ENCODE measurements at places on chromosomes 12 and 14.

DNA sequence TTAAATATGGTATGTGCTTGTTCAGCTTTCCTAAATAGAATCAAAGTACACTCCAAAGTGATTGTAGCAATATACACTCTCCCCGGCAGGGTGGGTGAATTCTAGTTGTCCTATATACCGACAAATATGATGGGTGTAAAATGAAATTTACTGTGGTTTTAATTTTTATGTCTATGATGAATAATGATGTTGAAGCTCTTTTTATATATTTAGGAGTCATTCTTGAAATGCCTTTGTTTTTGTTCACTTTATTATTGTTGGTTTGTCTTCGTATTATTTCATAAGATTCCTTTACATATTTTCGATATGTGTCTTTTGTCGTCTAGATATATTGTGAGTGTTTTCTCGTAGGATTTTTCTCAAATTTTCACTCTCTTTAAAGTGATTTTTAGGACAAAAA lies 105.7 kb downstream of the PDE3A start:
- DNase-seq, result no peak

DNA sequence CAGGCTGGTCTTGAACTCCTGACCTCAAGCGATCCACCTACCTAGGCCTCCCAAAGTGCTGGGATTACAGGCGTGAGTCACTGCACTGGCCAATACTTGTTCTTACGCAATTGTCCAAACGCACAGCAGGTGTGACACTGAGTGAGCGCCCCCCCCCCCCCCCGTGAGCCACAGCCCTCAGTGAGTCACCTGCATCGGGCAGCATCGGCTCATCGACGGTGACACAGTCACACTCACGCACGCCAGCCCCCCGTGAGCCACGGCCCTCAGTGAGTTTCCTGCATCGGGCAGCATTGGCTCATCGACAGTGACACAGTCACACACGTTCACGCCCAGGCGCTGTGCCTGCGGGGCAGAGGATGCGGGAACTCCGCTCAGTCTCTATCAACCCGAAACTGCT lies 42.5 kb downstream of the GALNT9 start:
- no peak for DNase-seq

- DNase-seq, result no peak
Observed at GRCh38 chr12:97148941-97149559, 242.0 kb downstream of the NEDD1 start.

DNA sequence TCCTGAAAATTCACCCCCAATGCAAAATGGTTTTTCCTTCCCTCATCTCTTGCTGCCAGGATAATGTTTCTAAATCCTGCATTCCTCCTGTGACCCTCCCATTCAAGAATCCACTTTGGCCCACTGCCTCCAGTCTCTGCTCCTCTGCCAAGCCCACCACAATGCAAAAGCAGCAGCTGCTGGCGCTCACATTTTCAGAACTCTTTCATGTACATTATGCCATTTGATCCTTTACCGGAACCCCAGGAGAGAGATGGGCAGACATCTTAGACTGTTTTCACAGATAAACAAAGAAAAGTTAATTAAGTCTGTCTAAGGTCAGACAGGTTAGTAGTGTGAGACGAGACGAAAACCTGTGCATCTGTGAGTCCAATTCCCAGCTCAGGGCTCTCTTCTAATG lies 12.9 kb downstream of the LRIG3 start:
- no peak for DNase-seq

GRCh38 chr14:48008646-48009045 lies 333.2 kb upstream of the MDGA2 start:
- no peak for DNase-seq

GRCh38 chr12:85029456-85029855 lies 6.6 kb downstream of the TSPAN19 start:
- DNase-seq, result no peak

DNA sequence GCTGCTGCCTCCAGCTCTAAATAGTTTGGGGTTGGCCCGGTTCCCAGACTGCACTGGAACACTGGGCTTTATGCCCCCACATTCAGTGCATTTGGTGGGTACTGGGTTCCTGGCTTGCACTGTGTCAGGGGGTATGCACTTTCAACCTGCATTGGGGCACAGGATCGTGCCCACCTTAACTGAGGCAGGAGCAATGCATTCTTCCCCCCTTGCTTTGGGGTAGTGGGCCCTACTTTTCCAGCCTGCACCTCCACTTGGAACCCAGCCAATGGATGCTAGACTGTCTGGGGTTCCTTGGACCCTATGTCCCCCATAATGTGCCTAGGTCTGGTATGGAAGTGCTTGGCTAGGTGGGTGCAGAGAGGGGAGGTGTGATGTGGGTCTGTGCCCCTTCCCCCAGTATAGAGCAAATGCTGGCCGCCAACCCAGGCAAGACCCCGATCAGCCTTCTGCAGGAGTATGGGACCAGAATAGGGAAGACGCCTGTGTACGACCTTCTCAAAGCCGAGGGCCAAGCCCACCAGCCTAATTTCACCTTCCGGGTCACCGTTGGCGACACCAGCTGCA lies 615 bp downstream of the TARBP2 start:
- no peak for DNase-seq

DNA sequence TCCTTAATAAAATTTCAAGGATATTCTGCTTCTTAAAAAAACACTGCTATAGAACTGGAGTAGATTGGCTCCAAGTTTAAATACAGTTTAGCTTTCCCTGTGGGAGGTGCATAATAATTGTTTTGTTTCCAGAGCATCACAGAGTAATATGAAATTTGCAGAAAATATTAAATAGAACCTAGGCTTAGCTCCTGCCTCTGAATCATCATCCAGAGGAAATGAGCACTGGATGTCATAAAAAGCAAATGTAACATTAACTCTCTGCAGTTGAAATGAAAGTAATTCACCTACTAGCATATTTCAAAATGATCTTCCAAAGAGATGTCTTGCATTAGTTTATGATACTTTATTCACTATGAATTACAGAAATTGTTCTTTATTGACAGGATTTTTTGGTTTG lies 769.8 kb downstream of the C12orf50 start:
- no peak for DNase-seq

- no peak for DNase-seq
Observed at GRCh38 chr12:40511341-40511740, 180.9 kb upstream of the CNTN1 start.

- no peak for DNase-seq
Observed at GRCh38 chr12:130633771-130634170, 82.3 kb downstream of the RIMBP2 start.

DNA sequence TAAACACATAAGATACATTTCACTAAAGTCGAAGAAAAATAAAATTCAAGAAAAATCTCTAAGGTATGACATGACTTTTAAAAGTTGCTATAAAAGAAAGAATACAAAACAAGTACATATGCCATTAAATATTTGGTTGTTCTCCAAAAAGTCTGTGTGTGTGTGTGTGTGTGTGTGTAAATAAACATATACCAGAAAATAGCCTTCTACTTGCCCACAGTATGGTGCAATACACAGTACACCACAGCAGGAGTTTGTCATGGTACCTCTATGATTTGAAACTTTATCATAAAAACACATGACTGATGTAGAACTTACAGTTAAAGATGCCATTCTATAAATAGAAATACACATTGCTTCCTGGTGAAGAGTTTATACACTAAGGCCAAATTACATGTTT lies 692.7 kb upstream of the MGAT4C start:
- no peak for DNase-seq

GRCh38 chr12:106139422-106140171 lies 843 bp upstream of the NUAK1 start:
- no peak for DNase-seq

GRCh38 chr14:104393199-104393897 lies 186.2 kb upstream of the C14orf180 start:
- no peak for DNase-seq

- no peak for DNase-seq
Observed at GRCh38 chr12:2560356-2560755, 234.4 kb upstream of the FKBP4 start.

DNA sequence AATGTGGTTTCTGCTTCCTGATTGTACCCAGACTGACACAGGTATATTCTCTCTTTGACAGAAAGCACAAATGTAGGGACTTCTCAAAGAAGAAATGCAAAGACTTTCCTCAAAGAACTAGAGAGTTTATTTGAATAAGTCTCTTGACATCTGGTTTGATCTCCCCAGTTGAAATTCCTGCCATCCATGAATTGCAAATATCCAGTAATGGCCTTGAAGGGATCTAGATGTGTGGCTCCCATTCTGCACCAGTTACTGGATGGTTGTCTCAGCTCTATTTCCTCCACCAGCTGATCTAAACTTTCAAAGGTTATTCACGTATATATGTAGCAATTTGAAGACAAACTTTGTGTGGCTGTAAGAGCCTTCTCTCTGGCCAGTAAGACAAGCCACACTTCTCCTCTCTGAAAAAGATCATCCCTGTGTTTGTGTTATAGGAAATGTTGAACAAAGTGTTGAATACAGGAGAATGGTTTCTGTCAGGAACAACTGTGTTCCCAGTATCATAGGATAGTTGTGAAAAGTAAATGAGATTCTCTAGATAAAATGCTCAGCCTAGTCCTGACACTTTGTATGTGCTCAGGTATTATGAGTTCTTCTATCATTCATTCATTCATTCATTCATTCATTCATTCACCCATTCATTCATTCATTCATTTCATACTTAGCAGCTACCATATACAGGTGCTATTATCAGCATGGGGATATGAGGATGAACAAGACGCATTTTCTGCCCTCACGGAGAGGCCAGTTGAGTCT lies 22.7 kb upstream of the GPRC5A start:
- no peak for DNase-seq

DNA sequence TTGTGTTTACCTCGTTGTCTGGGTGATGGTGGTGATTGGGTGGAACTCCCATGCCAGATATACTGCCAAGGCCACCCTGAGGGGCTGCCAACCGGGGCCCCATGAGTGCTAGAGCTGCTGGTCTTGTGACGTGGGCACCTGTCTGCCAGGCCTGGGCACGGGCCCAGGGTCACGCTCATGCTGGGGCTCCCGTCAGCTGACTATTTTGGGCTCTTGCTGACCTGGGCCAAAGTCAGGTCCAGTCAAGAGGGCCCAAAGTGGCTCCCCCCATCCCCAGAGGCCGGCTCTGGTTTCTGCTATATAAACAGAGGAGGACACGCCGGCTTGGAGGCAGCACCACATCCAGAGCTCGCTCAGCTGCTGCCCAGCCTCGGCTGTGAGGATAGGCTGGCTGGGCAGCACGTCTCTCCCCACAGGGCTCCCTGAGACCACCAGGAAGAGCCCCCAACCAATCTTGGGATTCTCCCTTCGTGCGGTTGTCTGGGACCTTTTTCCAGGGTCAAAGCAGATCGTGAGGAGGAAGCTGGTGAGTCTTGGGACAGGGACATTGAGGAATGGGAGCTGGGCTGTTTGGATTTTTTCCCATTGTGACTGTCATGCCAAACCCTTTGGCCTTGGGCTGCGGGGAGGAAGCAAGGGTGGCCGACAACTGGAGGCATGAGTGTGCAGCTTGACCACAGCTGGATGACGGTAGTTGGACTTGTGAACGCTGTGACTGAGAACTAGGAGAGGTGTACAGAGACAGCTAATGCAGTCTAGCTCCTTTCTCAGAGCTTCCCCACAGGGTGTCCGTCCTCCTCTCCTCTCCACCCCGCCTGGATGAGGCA lies 7.6 kb upstream of the NR4A1 start:
- no peak for DNase-seq

DNA sequence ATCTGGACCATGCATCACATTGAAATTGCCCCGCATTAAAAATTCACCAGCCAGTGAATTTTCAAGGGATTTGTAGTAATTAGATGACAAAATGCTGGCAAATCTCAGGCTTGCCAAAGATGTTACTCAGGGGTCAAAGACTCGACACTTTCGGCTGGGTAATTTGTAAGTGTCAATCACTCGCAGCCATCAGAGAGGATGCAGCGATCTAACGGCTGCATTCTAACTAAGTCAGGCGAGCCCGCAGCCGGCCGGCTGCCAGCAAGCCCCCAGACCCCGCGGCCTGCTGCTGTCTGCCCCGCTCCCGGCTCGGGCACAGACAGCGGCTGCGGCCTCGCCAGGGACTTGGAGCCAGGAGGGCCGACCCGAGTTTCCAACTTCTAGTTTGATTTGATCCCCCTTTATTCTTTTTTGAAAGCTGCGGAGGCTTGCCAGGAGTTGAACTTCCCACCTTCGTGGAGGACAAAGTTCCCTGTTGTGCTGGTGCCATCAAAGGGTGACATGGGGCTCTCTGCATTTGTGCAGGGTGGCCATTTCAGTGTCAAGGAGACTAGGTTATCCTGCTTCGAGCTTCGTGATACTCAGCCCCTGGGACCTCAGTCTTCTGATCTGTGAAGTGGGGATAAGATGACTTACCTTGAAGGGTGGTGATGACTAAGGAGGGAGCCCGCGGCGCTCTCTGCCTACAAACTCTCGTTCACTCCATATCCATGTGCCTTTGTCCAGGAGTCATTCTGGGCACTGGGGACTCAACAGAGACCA lies 169.9 kb downstream of the RBM19 start:
- no peak for DNase-seq

- DNase-seq, result no peak
Observed at GRCh38 chr14:30158299-30158698, 230.7 kb upstream of the PRKD1 start.

GRCh38 chr14:72788972-72789728 lies 104.8 kb downstream of the DPF3 start:
- DNase-seq, result no peak

GRCh38 chr12:13799574-13799973 lies 181.8 kb downstream of the GRIN2B start:
- DNase-seq, result no peak

GRCh38 chr12:14828892-14829291 lies 14.4 kb downstream of the ART4 start:
- no peak for DNase-seq

- no peak for DNase-seq
Observed at GRCh38 chr12:12440784-12441428, 84.0 kb downstream of the BORCS5 start.

GRCh38 chr14:54182419-54183045 lies 214.3 kb upstream of the CDKN3 start:
- DNase-seq, result no peak

GRCh38 chr12:79508622-79509021 lies 182.1 kb downstream of the PAWR start:
- no peak for DNase-seq

DNA sequence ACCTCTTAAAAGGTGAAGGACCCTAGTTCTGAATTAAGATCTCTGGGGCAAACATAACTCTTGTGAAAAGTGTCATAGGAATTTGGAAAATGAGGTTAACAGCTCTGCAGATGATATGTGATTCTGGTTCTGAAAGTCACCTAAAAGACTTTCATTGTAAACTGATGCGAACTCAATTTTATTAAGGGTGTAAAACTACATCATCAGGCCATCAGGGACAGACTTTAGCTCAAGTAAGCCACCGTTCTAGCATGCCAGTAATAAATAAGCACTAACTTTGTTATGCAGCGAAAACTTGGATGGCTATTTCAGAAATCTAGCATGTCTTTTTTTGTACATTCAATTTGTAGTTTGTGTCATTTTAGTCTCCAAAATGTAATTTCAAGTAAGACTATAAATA lies 61.6 kb downstream of the R3HDM2 start:
- DNase-seq, result no peak

DNA sequence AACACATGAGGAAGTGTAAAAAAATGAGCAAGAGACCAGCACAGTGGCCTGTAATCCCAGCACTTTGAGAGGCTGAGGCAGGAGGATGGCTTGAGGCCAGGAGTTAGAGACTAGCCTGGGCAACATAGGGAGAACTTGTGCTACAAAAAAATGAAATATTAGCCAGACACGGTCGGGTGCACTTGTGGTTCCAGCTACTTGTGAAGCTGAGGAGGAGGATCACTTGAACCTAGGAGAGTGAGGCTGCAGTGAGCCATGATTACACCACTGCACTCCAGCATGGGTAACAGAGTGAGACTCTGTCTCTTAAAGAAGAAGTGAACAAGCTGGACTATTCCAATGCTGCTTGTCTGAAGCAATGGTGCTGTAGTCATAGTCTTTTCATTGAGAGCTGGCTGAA lies 36.3 kb upstream of the MAP3K9 start:
- DNase-seq, result no peak

GRCh38 chr12:69642531-69642930 lies 31.8 kb upstream of the LRRC10 start:
- no peak for DNase-seq
